SJSA1 (cell line): ENCODE measurements at places on chromosomes 11 and 22.
A peak's percentile ranks its signal among the peaks of the same experiment; 100 is the strongest.

GRCh38 chr11:109929308-109929707, 163.9 kb upstream of the ZC3H12C start:
- no peak overlapping the region for H3K27ac ChIP-seq
- no peaks in the 10 kb centered on the region for H3K27me3 ChIP-seq
- H3K4me3 ChIP-seq = no peak overlapping the region
- no peaks in the 10 kb centered on the region for H3K4me1 ChIP-seq
- no peaks in the 10 kb centered on the region for H3K36me3 ChIP-seq
- DNase-seq = no peak

DNA sequence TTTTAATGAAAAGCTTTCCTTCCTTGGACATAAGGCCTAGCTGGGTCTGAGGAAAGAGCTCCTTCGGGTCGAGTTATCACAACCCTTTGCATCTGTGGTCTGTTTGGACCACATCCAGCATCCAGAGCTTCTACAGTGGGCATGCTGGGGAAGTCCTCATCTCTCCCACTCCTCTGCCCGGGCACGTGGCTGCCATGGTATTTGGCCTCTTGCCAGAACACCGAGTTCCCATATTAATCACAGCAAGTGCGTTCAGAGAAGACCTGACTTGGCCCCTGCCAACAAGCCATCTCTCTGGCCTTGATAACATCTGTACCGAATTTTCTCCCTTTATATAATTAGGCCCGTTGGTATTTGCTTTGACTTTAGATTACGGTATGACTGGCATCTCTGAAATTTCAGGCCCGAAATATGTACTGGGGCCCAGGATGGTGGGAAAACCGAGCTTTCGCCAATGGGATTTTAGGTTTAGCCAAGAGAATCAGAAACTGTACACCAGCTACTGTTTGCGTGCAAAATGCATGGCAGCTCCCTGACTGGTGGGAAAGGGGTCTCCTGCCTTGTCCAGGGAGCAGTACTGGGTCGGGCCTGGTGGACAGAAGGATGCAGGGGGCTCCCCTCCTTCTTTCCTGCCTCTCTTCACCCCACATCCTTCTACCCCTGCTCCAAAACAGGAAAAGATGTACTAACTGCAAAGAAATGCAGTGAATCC, 90.0 kb downstream of the MICAL2 start:
- H3K27me3 ChIP-seq = no peaks in the 10 kb centered on the region
- peak overlapping the region; percentile 89 for H3K27ac ChIP-seq
- H3K4me1 ChIP-seq = peaks cover 38% of the 10 kb centered on the region
- no peak overlapping the region for H3K4me3 ChIP-seq

- no peak overlapping the region for H3K4me3 ChIP-seq
- no peaks in the 10 kb centered on the region for H3K4me1 ChIP-seq
- no peaks in the 10 kb centered on the region for H3K36me3 ChIP-seq
- no peak overlapping the region for H3K27ac ChIP-seq
- DNase-seq = no peak
Observed at GRCh38 chr11:22133776-22134175, 59.1 kb upstream of the ANO5 start.

- no peaks in the 10 kb centered on the region for H3K27me3 ChIP-seq
- no peak overlapping the region for H3K27ac ChIP-seq
- H3K4me3 ChIP-seq = no peak overlapping the region
- no peaks in the 10 kb centered on the region for H3K4me1 ChIP-seq
Observed at GRCh38 chr11:72123117-72123653, 10.7 kb upstream of the ANAPC15 start.

DNA sequence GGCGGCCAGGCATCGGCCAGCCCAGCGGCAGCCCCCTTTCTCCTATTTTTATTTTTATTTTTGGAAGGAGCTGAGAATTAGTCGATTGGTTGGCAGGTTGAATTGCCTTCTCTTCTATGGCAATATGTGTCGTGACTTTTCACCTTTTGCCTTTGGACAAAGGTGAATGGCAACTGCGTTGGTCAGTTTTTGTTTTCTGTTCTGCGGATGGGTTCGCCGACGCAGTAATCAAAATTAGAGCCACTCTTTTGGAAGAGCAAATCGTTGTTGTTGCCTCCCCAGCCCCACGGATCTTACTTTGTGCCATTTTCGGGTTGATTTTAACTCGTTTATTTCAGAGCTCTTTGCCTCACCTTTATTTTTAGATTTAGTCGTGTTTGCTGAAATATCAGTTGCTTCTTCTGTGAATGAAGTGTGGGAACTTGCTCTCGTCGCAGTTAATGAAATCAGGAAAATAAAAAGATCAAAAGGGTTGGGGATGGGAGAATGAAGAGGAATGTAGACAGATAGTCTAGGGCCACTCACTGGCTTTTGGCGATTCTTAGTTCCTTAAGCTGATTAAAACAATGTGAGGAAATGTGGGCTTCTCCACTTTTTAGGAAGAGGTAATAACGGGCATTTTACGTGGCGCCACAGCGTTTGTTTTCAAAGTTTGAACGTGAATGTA, 1.6 kb downstream of the CECR2 start:
- peaks cover 3% of the 10 kb centered on the region; the same call in 1 of the 2 replicates for H3K4me1 ChIP-seq
- no peak overlapping the region for H3K4me3 ChIP-seq
- H3K36me3 ChIP-seq = no peaks in the 10 kb centered on the region
- no peak for DNase-seq
- no peak overlapping the region for H3K27ac ChIP-seq
- H3K27me3 ChIP-seq = peaks cover 80% of the 10 kb centered on the region

GRCh38 chr11:31770011-31770700, 41.0 kb downstream of the PAX6 start:
- H3K27ac ChIP-seq = no peak overlapping the region
- H3K27me3 ChIP-seq = no peaks in the 10 kb centered on the region
- no peaks in the 10 kb centered on the region for H3K36me3 ChIP-seq
- no peak for DNase-seq
- H3K4me3 ChIP-seq = no peak overlapping the region

- 0 out of 2 replicates have a peak, but pooled peaks cover 3% of the 10 kb centered on the region for H3K4me1 ChIP-seq
- no peaks in the 10 kb centered on the region for H3K27me3 ChIP-seq
- no peak for DNase-seq
- H3K36me3 ChIP-seq = no peaks in the 10 kb centered on the region
Observed at GRCh38 chr11:134055029-134055428, 13.8 kb upstream of the JAM3 start.

DNA sequence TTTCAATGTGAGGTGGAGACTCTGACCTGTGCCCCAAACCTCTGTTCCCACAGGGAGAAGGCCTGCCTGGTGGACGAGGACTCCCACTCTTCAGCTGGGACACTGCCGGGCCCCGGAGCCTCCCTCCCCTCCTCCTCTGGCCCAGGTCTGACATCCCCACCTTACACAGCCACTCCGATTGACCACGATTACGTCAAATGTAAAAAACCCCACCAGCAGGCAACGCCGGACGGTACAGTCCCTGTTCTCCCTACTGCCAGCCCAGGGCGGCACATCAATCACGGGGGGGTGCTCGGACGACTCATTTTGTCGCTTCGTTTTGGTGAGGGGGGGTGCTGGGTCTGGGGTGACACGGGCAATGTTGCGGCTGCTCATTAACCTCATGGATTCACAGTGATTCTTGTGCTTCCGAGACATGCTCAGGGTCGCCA, 83.3 kb upstream of the SUSD2 start:
- no peak for DNase-seq
- no peak overlapping the region for H3K27ac ChIP-seq
- no peaks in the 10 kb centered on the region for H3K4me1 ChIP-seq
- peaks cover 53% of the 10 kb centered on the region for H3K36me3 ChIP-seq
- H3K27me3 ChIP-seq = no peaks in the 10 kb centered on the region

GRCh38 chr11:96185220-96185768, 157.7 kb downstream of the MAML2 start:
- no peak for DNase-seq
- H3K27me3 ChIP-seq = no peaks in the 10 kb centered on the region
- no peak overlapping the region for H3K4me3 ChIP-seq

GRCh38 chr11:70537576-70538571, 139.5 kb downstream of the CTTN start:
- H3K4me3 ChIP-seq = no peak overlapping the region
- no peak for DNase-seq
- peaks cover 39% of the 10 kb centered on the region for H3K4me1 ChIP-seq
- H3K27me3 ChIP-seq = no peaks in the 10 kb centered on the region
- H3K27ac ChIP-seq = no peak overlapping the region
- 0 out of 2 replicates have a peak, but pooled peaks cover 4% of the 10 kb centered on the region for H3K36me3 ChIP-seq

DNA sequence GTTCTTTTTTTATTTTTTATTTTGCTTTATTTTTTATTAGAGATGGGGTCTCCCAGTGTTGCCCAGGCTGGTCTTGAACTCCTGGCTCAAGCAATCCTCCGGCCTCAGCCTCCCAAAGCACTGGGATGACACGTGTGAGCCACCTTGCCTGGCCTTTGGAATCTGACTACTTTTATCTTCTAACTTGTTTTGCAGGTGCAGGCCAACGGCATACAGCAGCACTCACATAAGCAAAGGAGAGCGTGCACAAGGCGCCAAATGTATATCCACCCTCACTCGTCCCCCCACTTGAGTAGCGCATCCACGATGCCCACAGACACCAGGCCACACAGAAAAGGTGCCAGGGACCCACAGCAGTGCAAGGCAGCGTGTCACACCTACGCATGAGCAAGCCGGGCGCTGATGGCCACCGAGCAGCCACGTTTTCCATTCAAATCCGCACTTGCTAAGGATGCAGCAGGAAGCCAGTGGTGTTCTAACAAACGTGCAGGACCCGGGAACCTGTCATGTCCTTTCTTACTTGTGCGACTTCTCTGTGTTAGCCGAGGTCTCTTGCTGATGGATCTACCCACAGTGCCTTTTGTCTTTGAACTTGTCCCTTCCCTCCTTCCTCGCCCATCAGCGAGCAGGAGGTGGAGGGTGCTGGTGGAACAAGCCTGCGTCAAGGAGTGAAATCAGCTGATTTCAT, 5.9 kb downstream of the ASCL2 start:
- no peaks in the 10 kb centered on the region for H3K36me3 ChIP-seq
- H3K4me1 ChIP-seq = peaks cover 4% of the 10 kb centered on the region; the same call in 1 of the 2 replicates
- peak; percentile 43 for DNase-seq
- H3K27ac ChIP-seq = no peak overlapping the region
- peaks cover 76% of the 10 kb centered on the region for H3K27me3 ChIP-seq
- no peak overlapping the region for H3K4me3 ChIP-seq

DNA sequence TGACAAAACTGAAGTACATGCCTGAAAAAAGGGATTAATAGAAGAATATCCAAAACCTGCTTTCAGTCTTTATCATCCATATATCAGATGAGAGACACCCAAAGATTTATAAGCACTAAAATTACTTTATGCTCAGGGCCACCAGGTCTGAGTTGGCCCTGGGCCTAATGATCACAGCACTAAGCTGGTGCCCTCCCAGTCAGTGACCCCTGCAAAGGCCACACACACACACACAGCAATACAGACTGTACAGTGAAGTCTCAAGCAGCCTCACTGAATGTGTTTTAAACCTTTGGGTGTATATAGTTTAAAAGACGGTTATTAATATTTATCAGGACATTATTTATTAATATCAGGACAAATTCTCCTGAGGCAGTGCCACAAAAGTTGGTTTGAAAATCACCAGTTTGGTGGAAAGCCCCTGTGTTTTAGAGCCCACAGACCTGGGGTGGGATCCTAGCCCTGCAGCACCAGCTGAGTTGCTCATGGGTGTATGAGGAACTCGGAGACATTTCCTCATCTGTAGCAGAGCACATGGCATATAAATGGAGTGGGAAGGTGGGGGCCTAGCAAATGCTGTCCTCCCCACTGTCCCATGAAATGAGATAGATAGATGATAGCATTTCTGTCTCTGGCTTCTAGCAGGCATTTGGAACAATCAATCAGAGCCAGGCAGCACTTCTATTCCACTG, 48.4 kb upstream of the HORMAD2 start:
- H3K4me3 ChIP-seq = no peak overlapping the region
- H3K36me3 ChIP-seq = peaks cover 15% of the 10 kb centered on the region
- H3K27ac ChIP-seq = no peak overlapping the region
- DNase-seq = no peak

- H3K36me3 ChIP-seq = peaks cover 36% of the 10 kb centered on the region
- H3K4me3 ChIP-seq = peak overlapping the region; percentile 97
- DNase-seq = peak; percentile 92
- peaks cover 36% of the 10 kb centered on the region for H3K4me1 ChIP-seq
Observed at GRCh38 chr22:50305923-50306566, 1.4 kb downstream of the PLXNB2 start.

GRCh38 chr11:11505190-11505589, 116.6 kb downstream of the GALNT18 start:
- no peaks in the 10 kb centered on the region for H3K36me3 ChIP-seq
- 0 out of 2 replicates have a peak, but pooled peaks cover 5% of the 10 kb centered on the region for H3K27me3 ChIP-seq
- no peak overlapping the region for H3K4me3 ChIP-seq
- no peaks in the 10 kb centered on the region for H3K4me1 ChIP-seq
- H3K27ac ChIP-seq = no peak overlapping the region

- peaks cover 5% of the 10 kb centered on the region for H3K4me1 ChIP-seq
- H3K4me3 ChIP-seq = no peak overlapping the region
- no peaks in the 10 kb centered on the region for H3K27me3 ChIP-seq
- no peak for DNase-seq
- H3K27ac ChIP-seq = no peak overlapping the region
- no peaks in the 10 kb centered on the region for H3K36me3 ChIP-seq
Observed at GRCh38 chr11:128667873-128668272, 26.0 kb upstream of the FLI1 start.

- no peaks in the 10 kb centered on the region for H3K27me3 ChIP-seq
- peaks cover 22% of the 10 kb centered on the region for H3K36me3 ChIP-seq
- no peak overlapping the region for H3K27ac ChIP-seq
- no peak overlapping the region for H3K4me3 ChIP-seq
Observed at GRCh38 chr22:19870153-19871022, 15.7 kb upstream of the GNB1L start.
